ENCODE measurements at places on chromosomes 7 and 10. TPM values are rescaled to one million over a fixed set of nuclear protein-coding genes. Genes with fewer than 3 reads are reported as not detected.

MMD2 gene
- total RNA-seq, result not detected

INPP5F gene
- total RNA-seq, result 7.3 TPM

FLNC gene
- 0.84 TPM for total RNA-seq

AZGP1 gene
- total RNA-seq, result 0.21 TPM

IFIT1B gene
- not detected for total RNA-seq

CHST15 gene
- total RNA-seq, result 15.0 TPM

SND1 gene
- total RNA-seq, result 141 TPM

GDF2 gene
- not detected for total RNA-seq

AFAP1L2 gene
- 8.0 TPM for total RNA-seq

SNCG gene
- 8.9 TPM for total RNA-seq

ITGA8 gene
- total RNA-seq, result not detected

PHYHIPL gene
- not detected for total RNA-seq

MBL2 gene
- not detected for total RNA-seq

HOXA6 gene
- total RNA-seq, result not detected

RALA gene
- 21.7 TPM for total RNA-seq

CDK13 gene
- 34.1 TPM for total RNA-seq

MRPL43 gene
- 100 TPM for total RNA-seq

GRID1 gene
- not detected for total RNA-seq

LIPF gene
- not detected for total RNA-seq

CALML5 gene
- 36.7 TPM for total RNA-seq

ACBD5 gene
- 16.4 TPM for total RNA-seq

THSD7A gene
- total RNA-seq, result not detected

GJD4 gene
- total RNA-seq, result not detected

CALCR gene
- not detected for total RNA-seq

PPP1R3A gene
- not detected for total RNA-seq

CCDC172 gene
- not detected for total RNA-seq

FAM180A gene
- not detected for total RNA-seq

SLC26A4 gene
- total RNA-seq, result not detected

Data from airway epithelial cell (primary cell).